ENCODE measurements at places on chromosomes 4 and X. TPM values are rescaled to one million over a fixed set of nuclear protein-coding genes. Genes with fewer than 3 reads are reported as not detected.

TASL gene
- not detected for total RNA-seq

MAGEB17 gene
- total RNA-seq: not detected

AADAT gene
- 8.0 TPM for total RNA-seq

DTHD1 gene
- not detected for total RNA-seq

BBS7 gene
- 14.2 TPM for total RNA-seq

TRPC3 gene
- total RNA-seq: not detected

PRKG2 gene
- 0.37 TPM for total RNA-seq

ARR3 gene
- not detected for total RNA-seq

ZAR1 gene
- total RNA-seq: not detected

CXCL10 gene
- 0.20 TPM for total RNA-seq

WAS gene
- total RNA-seq: 0.28 TPM

RNF212 gene
- total RNA-seq: 2.8 TPM

CXCL3 gene
- total RNA-seq: 4.0 TPM

UGT2A2 gene
- total RNA-seq: not detected

SPARCL1 gene
- total RNA-seq: not detected

SORCS2 gene
- 5.8 TPM for total RNA-seq

CCNG2 gene
- 3.5 TPM for total RNA-seq

UGT2B17 gene
- not detected for total RNA-seq

GUCY1A1 gene
- total RNA-seq: not detected

ERCC6L gene
- total RNA-seq: 15.0 TPM

CT47B1 gene
- not detected for total RNA-seq

USP26 gene
- not detected for total RNA-seq

RTL9 gene
- total RNA-seq: 0.13 TPM

CFP gene
- 0.17 TPM for total RNA-seq

APBB2 gene
- 7.3 TPM for total RNA-seq

CTAG1A gene
- not detected for total RNA-seq

DRP2 gene
- total RNA-seq: 0.28 TPM

NHSL2 gene
- 0.22 TPM for total RNA-seq

PGAM4 gene
- total RNA-seq: 0.21 TPM

TCEAL4 gene
- total RNA-seq: 157 TPM

SYP gene
- 2.8 TPM for total RNA-seq

RHOH gene
- 0.18 TPM for total RNA-seq

TMEM131L gene
- 5.8 TPM for total RNA-seq

OPN1MW gene
- not detected for total RNA-seq

XAGE5 gene
- total RNA-seq: not detected

TKTL2 gene
- not detected for total RNA-seq

ODAM gene
- not detected for total RNA-seq

ZNF630 gene
- 0.20 TPM for total RNA-seq

GPRASP1 gene
- total RNA-seq: 0.21 TPM

TEC gene
- total RNA-seq: 1.5 TPM

TMEM255A gene
- 0.33 TPM for total RNA-seq

PDGFRA gene
- total RNA-seq: 0.25 TPM

SPANXN3 gene
- not detected for total RNA-seq

FATE1 gene
- not detected for total RNA-seq

All from A549 treated with Hydrocortisone at 1 μM for 4 hours (cell line).